Sigmoid colon (tissue), 7 donors: ENCODE measurements at places on chromosomes 1 and 21. TPM values are rescaled to one million over a fixed set of nuclear protein-coding genes. Genes with fewer than 3 reads are reported as not detected.
A peak's percentile ranks its signal among the peaks of the same experiment; 100 is the strongest.

DNA sequence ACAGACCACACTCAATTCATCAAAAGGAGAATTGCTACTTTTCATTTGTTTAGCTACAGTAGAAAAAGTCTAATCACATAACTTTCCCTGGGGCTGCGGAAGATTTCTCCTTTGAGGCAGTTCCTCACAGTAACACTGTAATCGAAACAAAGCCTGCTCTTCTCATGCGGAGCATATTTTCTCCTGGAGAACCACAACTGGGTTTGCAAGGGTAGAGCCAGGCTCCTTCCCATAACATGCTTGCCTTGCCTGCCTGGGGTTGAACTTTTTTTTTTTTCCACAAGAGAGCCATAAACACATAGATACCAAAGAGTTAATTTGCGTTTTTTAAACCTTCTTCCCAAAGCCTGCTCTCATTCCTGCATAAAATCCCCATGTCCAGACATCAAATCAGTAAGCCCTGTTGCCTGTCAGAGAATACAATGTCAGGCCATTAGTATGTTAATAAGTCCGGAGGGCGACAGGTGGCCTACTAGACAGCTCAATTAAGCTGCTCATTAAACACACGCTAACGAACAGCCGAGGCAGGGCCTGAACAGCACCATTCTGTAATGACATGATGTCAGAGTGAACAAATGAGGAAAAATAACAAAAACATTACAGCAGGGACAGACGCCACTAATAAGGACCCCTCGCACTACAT is 107.1 kb upstream of the OLIG2 start:
- no peak overlapping the region for H3K27ac ChIP-seq
- no peaks in the 10 kb centered on the region for H3K4me1 ChIP-seq
- DNase-seq = no peak

- H3K4me3 ChIP-seq = no peak overlapping the region
- no peaks in the 10 kb centered on the region for H3K27me3 ChIP-seq
- H3K4me1 ChIP-seq = no peaks in the 10 kb centered on the region
- H3K27ac ChIP-seq = no peak overlapping the region
- no peak for DNase-seq
- no peaks in the 10 kb centered on the region for H3K36me3 ChIP-seq
Measured at GRCh38 chr1:165958306-165958705, 130.9 kb downstream of the UCK2 start.

DNA sequence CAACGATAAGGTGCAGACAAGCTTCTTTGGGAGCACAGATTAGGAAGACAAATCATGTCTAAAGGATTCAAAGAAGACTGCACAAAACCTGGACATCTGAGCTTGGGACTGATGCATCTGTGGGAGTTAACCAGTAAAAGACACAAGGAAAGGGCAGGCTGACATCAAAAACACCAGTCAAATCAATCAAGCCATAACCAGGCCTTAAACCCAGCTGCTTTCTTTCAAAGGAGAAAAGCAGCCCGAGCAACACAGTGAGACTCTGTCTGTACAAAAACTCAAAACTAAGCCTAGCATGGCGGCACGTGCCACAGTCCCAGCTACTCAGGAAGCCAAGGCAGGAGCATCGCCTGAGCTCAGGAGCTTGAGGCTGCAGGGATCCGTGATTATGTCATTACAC is 411.6 kb downstream of the SMYD3 start:
- no peaks in the 10 kb centered on the region for H3K36me3 ChIP-seq
- no peaks in the 10 kb centered on the region for H3K4me1 ChIP-seq
- H3K27ac ChIP-seq = no peak overlapping the region

GRCh38 chr1:31426249-31426922 is 13.4 kb downstream of the SERINC2 start:
- H3K27me3 ChIP-seq = no peaks in the 10 kb centered on the region
- no peak overlapping the region for H3K4me3 ChIP-seq
- H3K4me1 ChIP-seq = no peaks in the 10 kb centered on the region
- no peak overlapping the region for H3K27ac ChIP-seq
- H3K36me3 ChIP-seq = no peaks in the 10 kb centered on the region
- no peak for DNase-seq

The GJA8 gene
- not detected for total RNA-seq

DNA sequence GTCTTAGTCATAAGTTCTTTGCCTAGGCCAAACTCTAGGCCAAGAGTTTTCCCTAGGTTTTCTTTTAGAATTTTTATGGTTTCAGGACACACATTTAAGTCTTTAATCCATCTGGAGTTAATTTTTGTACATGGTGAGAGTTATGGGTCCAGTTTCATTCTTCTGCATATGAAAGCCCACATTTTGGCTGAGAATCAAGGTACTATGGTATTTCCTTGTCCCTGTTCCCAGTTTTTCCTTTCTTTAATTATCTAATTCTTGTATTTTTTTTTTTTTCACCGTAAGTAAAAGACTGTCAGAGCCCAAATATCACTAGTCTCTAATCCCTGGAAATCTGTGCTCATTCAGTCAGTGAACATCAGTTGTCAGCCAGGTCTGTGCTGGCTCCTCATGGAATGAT is 105.4 kb downstream of the MAP3K21 start:
- H3K4me3 ChIP-seq = no peak overlapping the region
- DNase-seq = no peak
- H3K27ac ChIP-seq = no peak overlapping the region
- H3K36me3 ChIP-seq = no peaks in the 10 kb centered on the region
- H3K27me3 ChIP-seq = peaks cover 4% of the 10 kb centered on the region
- H3K4me1 ChIP-seq = no peaks in the 10 kb centered on the region

The FCAMR gene
- total RNA-seq = not detected

The TFF3 gene
- total RNA-seq = 30.3 TPM

The CSF1 gene
- 54.0 TPM for total RNA-seq

- no peak overlapping the region for H3K4me3 ChIP-seq
- no peaks in the 10 kb centered on the region for H3K36me3 ChIP-seq
- no peak overlapping the region for H3K27ac ChIP-seq
- H3K4me1 ChIP-seq = no peaks in the 10 kb centered on the region
- no peak for DNase-seq
Measured at GRCh38 chr1:89487972-89488371, 36.7 kb upstream of the LRRC8B start.

DNA sequence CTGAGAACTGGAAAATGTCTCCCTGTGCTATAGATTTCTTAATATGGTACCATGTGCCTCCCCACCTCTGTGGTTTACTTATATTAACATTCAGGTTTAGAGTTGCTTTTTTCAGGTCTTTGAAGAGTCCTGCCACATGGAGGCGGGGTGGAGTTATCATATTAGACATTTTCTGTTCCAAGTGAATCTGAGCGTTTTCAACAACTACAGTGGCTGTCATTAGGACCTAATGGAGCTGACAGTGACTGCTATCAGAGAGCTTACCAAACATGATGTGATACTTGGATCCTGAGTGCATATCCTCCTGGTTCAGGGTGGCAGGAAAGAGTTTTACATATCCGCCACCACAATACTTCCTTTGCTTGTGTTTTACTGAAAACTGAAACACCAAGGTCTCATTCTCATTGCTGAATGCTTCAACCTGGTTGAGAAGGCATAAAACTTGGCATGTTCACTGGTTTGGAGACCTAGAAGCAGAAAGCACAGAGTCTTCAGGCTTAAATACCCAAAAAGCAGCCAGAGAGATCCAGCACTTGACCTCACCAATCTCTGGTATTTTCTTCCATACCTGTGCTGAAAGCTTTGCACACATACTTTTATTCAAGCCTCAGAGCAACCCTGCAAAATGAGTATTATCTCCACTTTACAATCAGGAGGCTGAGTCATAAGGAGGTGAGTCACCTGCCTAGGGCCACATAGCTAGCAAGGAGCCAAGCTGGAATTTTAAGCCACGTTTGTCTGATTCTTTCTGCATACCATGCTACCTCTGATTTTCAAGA is 47.4 kb upstream of the OSBPL9 start:
- peaks cover 18% of the 10 kb centered on the region for H3K4me1 ChIP-seq
- no peak overlapping the region for H3K27ac ChIP-seq
- no peak overlapping the region for H3K4me3 ChIP-seq
- no peaks in the 10 kb centered on the region for H3K27me3 ChIP-seq

The ALPL gene
- total RNA-seq = 0.36 TPM

DNA sequence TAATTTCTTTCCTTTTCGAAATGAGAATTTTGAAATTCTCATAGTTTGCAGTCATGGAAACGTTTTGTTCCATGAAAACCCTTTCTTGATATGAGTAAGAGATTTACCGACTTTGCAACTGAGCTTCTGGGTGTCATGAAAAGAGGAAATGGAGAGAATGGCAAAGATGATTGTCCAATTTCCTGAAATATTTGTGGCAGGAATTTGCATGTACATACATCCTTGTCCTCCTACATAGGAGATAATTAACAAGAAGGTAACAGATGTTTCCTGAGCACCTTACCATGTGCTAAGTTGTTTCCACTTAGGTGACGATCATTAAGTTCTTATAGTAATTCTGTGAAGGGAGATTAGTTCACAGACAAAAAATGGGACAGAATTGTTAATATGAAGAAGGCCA is 170.7 kb downstream of the NEGR1 start:
- H3K27ac ChIP-seq = no peak overlapping the region
- H3K36me3 ChIP-seq = no peaks in the 10 kb centered on the region
- H3K4me3 ChIP-seq = no peak overlapping the region
- no peaks in the 10 kb centered on the region for H3K27me3 ChIP-seq
- H3K4me1 ChIP-seq = no peaks in the 10 kb centered on the region
- DNase-seq = no peak

- H3K36me3 ChIP-seq = no peaks in the 10 kb centered on the region
- H3K4me3 ChIP-seq = no peak overlapping the region
- no peak for DNase-seq
Measured at GRCh38 chr1:101059945-101060542, 34.5 kb upstream of the DPH5 start.

GRCh38 chr1:15428815-15429435 is 9.3 kb upstream of the CTRC start:
- no peaks in the 10 kb centered on the region for H3K4me1 ChIP-seq
- no peaks in the 10 kb centered on the region for H3K27me3 ChIP-seq
- no peak overlapping the region for H3K4me3 ChIP-seq
- H3K36me3 ChIP-seq = no peaks in the 10 kb centered on the region
- H3K27ac ChIP-seq = peak overlapping the region; percentile 3

The PSMG1 gene
- 28.5 TPM for total RNA-seq
